ENCODE measurements at places on chromosomes 12 and 14.

- peak; percentile 64 for DNase-seq
These were observed 112.7 kb downstream of the NT5DC3 start for GRCh38 chr12:103728323-103728722.

GRCh38 chr12:6631549-6631961 is 4.2 kb downstream of the LPAR5 start:
- DNase-seq: no peak

- no peak for DNase-seq
These were observed 1.8 kb downstream of the RASSF9 start for GRCh38 chr12:85834378-85834777.

DNA sequence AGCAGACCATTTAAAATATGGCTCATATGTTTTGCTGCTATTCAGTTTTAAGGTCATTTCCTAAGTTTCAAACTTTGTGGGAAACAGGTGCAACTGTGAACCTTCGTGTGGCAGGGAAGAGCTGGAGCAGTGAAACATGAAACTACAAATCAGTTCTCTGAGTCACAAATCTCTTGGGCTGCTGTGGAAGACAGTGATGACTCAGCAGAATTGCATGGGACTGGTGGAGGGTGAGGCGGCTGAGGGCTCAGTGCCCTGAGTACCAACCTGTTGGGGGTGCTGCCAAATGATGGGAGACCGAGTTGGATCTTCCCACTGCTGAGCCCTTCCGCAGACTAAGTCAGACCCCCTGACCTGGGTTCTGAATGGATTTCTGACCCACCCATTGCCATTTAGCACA is 8.4 kb upstream of the CALM1 start:
- peak; percentile 87 for DNase-seq

DNA sequence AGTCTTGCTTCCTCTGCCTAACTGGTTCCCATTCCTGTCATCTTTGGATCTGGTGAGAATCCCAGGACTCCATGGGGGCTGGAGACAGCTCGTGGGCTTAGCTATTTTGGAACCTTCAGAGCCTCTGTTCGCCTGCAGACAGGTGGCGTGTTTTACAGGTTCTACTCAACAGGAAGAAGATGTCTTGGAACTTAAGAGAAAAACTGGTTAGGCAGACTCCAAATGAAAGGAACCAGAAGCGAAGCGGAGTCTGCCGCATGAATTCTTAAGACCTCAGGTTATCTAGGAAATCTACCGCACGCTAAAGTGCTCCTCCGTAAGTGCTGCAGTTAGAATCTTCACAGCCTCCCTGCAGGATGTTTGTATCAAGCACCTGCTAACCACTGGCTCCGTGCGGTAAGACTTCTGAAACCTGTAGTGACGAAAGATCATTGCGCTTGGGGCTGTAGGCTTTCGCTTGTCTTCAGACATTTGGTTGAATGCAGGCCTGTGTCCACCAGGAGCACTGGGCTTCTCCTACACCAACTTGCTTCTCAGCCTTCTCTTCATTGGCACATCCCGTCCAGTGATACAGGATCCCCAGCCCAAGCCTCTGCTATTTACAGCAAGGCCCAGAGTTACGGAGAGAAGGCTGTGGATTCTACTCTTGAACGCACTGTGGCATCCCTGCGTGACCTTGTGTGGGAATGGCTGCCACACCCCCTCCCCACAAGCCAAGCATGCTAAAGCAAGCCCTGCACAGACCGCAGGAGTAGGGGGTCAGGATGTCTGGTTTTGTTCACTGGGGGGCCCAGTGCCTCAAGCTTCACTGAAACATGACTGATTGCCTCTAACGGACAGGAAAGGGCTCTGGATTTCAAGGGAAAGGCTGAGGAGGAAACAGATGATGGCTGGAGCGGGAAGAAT is 35.0 kb downstream of the ACADS start:
- no peak for DNase-seq

DNA sequence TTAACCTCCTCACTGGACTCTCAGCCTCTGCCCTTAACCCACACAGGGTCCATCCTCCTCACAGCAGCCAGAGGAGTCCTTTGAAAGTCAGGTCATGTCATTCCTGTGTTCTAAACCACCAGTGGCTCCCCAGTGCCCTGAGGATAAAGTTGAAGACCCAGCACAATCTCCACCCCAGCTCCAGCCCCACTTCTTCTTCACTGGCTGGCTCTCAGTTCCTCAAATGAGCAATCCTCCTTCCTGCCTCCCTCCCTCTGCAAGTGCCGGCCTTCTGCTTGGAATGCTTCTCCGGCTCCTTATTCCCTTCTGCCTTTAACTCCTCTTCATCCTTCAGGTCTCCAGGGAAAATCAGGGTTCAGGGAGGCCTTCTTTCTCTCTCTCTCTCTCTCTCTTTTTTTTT is 32.0 kb upstream of the SPPL3 start:
- no peak for DNase-seq

- DNase-seq: peak; percentile 71
These were observed 233.0 kb upstream of the PLEKHG7 start for GRCh38 chr12:92469837-92470236.

DNA sequence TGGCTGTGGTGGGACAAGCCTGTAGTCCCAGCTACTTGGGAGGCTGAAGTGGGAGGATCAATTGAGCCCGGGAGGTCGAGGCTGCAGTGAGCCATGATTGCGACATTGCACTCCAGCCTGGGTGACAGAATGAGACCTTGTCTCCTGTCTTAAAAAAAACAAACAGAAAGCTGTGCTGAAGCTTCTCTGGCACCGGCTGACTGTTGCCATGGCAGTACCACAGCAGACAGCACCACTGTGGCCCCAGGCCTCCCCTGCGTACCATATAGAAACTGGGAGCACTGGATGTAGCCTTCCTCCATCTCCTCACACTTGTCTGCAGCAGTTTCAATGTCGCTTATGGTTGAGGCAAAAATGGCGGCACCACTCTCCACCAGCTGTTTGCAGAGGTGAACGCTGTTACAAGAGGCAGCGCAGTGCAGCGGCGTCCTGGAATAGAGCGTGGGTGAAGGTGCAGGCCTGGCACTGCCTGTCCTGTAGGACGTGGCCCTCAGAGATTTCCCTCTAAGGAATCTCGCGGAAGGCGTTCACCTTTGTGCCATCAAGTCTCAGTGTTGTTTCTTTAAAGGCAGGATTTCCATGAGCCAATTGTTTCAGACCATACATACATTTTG is 21.9 kb downstream of the ZFYVE21 start:
- no peak for DNase-seq

- DNase-seq: no peak
These were observed 160.0 kb upstream of the FBXO33 start for GRCh38 chr14:39592116-39592789.

- peak; percentile 14 for DNase-seq
These were observed 581 bp downstream of the ARG2 start for GRCh38 chr14:67620217-67620785.

DNA sequence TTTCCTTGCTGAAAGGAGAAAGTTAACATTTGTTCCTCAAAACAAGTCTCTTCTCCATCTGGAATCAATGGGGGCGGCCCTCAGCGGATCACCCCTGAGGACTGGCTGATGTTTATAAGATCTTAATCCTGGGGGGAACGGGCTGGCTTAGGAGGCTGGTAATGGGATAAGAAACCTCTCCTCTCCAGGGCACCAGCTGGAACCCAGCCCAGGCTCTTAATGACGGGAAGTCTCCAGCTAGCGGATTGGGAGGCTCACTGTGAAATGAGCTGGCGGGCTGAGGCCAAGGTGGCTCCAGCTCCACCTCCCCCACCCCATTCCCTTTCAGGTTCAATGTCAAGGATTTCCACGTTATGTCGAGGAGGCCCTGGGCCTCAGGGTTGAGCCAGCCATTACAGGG is 1133.0 kb downstream of the VRK1 start:
- DNase-seq: no peak

GRCh38 chr12:70724444-70724843 is 87.2 kb upstream of the PTPRB start:
- DNase-seq: peak; percentile 36

DNA sequence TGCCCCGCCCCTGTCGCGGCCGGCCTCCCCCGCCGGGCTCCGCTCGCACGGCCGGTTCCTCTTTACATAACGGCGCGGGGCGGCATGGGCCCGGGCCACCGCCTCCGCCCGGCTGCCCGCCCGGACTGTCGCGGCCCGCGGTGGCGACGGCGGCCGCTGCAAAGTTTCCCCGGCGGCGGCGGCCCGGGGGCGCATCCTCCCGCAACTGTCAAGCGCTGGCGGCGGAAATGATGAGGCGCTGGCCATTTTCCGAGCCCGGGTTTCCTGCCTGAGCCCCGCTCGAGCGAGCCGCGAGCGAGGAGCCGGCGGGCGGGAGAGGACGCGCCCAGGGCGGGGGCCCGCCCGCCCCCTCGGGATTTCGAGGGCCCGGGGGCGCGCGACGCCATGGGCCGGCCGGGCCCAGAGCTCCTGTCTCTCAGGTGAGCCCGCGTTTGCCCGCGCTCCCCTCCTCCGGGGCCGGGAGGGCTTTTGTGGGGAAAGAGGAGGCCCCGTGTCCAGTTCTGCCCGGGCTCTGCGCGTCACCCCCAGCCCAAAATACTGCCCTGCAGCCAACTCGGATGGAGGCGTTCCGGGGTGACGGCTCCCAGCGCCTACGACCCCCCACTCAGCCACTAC is at the start of gene SH2B3:
Gene SH2B3 (plus strand): TSS at position 65 of the 615 bp plus-strand sequence. CDS start 12,223 bp downstream, outside the sequence.
- peak; percentile 60 for DNase-seq

GRCh38 chr12:538731-539539 is 79.2 kb downstream of the B4GALNT3 start:
- DNase-seq: peak; percentile 59

DNA sequence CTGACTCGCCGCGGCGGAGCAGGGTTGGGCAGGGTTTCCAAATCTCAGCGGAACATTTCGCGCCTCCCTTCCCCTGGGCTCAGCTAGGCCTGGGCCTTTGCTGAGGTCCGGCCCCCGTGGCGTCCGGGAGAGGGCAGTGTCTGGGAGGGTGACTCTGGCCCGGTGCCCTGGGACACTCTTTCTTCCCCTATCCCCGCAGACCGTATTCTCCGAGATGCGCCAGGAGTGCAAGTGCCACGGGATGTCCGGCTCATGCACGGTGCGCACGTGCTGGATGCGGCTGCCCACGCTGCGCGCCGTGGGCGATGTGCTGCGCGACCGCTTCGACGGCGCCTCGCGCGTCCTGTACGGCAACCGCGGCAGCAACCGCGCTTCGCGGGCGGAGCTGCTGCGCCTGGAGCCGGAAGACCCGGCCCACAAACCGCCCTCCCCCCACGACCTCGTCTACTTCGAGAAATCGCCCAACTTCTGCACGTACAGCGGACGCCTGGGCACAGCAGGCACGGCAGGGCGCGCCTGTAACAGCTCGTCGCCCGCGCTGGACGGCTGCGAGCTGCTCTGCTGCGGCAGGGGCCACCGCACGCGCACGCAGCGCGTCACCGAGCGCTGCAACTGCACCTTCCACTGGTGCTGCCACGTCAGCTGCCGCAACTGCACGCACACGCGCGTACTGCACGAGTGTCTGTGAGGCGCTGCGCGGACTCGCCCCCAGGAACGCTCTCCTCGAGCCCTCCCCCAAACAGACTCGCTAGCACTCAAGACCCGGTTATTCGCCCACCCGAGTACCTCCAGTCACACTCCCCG is 3.0 kb downstream of the WNT1 start:
- no peak for DNase-seq

GRCh38 chr14:87979689-87980088 is 13.3 kb downstream of the GALC start:
- no peak for DNase-seq

DNA sequence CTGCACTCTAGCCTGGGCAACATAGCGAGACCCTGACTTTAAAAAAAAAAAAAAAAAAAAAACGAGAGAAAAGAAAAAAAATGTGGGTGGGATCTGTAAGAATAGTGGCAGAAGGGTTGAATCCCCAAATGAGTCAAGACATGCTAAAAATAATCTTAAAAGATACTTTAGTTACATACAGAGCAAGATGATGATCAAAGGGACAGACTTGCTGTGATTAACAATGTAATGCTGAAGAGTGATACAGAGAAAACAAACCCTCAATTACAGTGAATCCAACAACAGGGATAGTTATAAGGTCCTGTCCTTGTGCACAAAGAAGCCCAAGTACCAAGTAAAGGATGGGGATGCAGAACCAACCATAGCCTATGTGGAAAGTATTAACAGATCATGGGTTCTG is 80.3 kb downstream of the DCAF5 start:
- no peak for DNase-seq

- no peak for DNase-seq
These were observed 48.2 kb downstream of the PPM1H start for GRCh38 chr12:62886796-62887195.

DNA sequence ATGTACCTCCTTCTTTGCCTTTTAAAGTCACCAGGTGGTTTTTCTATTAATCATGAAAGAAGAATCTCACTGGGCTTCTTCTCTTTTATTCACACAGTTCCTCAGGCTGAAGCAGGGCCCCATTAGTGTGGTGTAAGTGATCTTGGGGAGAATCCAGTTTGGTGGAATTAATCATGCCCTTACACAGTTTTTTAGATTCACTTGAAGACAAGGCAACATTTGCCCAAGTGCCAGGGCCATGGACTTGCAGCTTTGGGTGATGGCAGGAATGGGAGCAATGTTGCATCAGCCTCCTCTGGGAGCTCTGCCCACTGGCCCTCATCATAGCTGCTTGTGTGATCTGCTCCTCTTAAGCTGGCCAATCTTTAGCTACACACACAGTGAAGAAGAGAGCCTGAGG is 33.8 kb downstream of the KCNK10 start:
- DNase-seq: no peak

- no peak for DNase-seq
These were observed 2.9 kb upstream of the NYNRIN start for GRCh38 chr14:24395609-24396582.

DNA sequence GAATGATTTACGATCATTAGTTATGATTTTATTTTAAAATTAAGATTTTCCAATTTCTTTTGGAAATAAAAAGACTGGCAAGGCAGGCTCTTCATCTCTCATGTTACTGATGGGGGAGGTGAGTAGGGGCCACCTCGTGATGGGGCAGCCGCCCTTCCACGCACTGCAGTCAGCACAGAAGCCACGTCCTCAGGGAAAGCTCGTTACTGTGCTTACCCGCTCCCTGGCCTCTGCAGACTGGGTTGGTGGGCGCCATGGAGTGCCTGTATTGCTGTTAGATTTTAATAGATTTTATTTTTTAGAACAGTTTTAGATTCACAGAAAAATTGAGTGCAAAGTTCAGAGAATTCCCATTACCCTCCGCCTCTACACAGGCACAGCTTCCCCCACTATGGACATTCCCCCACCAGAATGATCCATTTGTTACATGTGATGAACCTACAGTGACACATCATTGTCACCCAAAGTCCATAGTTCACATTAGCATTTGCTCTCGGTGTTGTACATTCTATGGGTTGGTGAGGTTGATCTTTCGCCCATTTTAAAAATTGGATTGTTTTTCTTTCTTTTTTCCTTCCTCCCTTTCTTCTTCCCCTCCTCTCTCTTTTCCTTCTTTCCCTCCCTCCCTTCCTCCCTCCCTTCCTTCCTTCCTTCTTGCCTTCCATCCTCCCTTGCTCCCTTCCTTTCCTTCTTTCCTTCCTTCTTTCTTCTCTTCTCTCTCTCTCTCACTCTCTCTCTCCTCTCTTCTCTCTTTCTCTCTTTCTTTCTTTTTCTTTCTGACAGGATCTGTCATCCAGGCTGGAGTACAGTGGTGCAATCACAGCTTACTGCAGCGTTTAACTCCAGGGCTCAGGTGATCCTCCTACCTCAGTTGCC is 30.7 kb downstream of the ADGRD1 start:
- DNase-seq: no peak

GRCh38 chr14:90717916-90718315 is 98.3 kb downstream of the TTC7B start:
- DNase-seq: peak; percentile 58

Measured in iris pigment epithelial cell (primary cell).